ENCODE measurements at places on chromosomes 6 and 20.

GRCh38 chr6:169938262-169938701 is 186.9 kb downstream of the ERMARD start:
- DNase-seq, result no peak

- DNase-seq, result no peak
These were observed 127.9 kb downstream of the DTNBP1 start for GRCh38 chr6:15534974-15535373.

- DNase-seq, result no peak
These were observed 202.5 kb upstream of the SGK1 start for GRCh38 chr6:134520181-134521115.

DNA sequence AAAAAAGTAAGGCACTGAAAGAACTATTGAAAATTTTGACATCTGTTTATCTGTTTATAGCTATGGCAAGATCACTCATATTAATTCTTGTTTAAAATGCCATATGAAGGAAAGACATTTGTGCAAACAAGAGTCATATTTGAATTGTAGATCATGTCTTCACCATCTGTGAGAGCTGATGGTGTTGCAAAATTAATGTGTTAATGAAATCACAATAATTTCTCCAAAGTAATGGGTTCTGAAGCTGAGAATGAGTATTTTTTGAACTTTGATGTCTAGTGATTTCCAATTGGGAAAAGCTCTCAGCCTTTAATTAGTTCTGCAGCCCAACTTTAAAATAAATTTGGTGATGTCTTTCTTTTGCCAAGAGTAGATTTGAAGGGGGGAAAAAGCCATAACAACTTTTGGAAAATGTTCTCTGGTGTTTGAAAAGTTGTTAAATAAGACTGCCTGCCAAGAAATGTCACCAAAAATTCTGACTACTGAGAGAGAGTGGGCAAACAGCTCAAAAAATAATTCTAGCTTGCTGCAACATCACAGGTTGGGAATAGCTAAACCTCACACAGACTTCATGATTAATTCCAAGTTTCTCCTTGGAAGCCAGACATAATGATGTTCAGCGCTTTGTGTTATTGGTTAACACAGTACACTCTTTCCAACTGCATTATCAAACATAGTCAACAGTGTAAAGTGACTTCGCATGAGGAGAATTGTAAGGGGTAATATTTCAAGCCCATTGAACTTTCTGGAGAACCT is 142.6 kb downstream of the SOBP start:
- no peak for DNase-seq

DNA sequence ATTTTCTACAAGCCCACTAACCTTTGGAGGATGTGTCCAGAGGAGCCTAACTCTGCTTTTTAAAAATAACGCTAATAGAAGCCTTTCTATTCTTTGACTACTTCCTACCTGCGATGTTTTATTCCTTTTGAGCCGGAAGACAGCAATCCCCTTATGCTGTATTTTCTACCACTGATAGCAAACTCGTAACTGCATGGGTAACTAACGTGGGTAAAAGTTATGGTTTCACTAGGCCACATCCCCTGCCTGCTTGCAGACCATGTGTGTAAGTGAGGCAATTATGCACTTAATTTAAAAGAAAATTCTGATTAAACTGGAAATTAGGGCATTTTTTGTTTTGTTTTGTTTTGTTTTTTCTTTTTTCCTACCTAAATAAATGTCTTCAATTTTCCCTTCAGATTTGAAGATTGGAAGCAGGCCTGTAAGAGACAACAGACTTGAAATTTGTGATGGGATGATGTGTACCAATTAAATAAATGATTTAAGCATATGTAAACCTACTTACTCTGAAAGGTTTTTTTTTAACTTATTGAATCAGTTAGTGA is 931 bp downstream of the UFL1 start:
- DNase-seq, result no peak

DNA sequence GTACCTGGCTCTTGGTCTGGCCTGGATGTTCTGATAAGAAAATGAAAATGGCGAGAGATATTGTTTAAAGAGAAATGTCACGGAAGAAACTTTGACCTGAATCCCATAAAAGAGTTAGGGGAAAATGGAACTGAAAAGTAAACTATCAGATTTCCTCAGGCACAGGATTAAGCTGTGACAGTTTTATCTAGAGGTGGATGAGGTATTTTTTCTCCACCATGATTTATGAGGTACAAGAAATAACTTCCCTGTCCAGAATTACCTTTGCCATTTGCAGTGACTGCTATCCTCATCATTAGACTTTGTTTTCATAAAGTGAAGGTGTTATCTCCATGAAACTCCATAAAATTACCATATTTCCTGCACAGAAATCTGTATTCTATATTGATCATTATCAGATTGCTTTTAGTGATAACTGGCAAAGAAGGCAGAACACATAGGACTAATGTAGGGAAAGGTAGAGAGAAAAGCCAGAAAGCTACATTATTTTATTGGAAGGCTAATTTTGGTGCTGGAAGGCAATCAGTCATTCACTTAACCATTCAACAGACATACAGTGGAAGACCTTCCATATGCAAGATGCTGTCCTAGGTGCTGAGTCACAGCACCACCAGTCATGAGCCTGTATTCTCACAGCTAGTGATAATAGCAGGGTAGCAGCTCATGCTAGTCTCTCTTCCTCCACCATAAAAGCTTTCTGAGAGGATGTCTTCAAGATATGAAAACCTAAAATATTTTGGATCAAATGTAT is 427.3 kb upstream of the CITED2 start:
- no peak for DNase-seq

DNA sequence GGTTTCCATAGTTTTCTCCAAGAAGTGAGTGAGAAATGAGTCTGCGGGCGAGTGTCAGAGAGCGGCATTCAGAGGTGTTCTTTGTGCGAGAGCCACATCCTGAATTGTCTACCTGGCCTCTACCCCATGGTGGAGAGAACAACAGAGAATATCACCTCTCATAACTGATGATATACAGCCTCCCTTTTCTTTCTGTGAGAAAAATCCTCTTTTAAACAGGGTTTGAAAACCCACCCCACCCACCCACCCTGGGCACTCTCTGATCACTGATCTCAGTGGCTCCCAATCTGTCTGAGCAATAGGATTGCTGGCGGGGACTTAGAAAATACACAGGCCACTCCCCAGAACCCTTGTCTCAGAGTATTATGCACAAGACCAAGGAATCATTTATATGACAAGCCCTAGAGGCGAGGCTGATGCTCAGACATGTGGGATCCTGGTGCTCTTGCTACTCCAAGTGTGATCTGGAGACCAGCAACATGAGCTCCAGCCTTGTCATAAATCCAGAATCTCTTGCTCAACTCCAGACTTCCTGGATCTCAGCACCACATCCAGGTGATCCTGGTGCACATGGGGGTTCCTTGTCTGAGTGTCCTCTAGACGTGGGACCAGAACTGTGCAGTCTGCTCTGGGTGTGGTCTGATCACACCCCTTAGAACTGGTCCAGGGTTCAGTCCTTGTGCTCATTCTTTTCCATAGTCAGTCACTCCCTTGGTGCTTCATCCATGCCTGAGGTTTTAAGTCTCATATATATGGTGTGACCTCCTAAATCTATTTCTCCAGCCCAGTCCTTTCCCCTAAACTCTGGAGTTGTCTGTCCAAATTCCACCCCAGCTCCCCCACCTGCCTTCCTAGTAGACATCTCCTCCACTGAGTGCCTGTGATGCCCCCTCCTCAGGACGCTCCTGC is 5.3 kb downstream of the HLA-B start:
- DNase-seq, result no peak

DNA sequence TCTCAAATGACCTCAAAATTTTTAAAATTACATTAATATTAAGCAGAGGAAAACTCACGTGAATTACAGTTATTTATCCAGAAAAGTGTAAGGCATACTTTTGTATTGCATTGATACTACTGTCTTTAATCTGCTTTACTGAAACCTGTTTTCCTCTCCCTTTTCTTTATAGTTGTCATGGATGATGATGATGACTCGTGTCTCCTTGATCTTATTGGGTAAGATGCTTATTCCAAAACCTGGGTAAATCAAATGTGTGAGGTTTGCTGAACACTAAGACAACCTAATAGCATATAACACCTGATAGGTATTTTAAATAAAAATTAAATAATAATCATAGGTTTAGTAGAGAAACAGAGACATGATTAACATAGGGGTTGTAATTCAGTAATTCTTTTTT is 40.0 kb downstream of the BICRAL start:
- no peak for DNase-seq

- DNase-seq, result no peak
These were observed 2.2 kb upstream of the UBD start for GRCh38 chr6:29561606-29562181.

DNA sequence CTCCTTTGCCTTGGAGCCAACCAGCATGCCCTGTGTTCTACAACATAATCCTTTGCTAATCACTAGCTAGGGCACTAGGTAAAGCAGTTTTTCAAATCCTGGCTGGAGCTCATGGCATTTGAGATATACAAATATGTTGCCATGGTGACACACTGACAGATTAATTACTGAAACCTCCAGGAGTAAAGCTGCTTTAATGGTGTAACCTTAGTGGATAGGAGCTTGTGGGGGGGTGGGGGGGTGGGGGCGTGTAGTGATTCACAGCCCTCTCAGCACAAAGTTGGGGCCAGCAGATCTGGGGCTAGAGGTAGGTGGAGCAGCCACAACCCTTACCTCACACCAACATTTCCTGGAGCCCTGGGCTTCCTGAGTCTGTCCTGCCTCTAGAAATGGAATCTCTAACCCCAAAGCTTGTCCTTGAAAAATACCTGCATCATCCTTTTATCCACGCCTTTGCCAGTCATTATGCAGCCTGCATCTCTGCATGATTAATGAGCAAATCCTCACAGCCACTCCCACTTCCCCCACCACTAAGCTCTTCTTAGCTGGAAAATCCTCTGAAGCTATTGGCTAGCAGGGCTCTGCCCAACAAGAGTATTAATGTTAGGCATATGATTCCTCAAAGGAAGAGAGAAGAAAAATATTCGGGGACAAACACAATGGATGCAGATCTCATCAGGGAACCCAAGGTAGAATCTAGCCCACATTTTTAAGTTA is 84.5 kb upstream of the PRND start:
- DNase-seq, result no peak

DNA sequence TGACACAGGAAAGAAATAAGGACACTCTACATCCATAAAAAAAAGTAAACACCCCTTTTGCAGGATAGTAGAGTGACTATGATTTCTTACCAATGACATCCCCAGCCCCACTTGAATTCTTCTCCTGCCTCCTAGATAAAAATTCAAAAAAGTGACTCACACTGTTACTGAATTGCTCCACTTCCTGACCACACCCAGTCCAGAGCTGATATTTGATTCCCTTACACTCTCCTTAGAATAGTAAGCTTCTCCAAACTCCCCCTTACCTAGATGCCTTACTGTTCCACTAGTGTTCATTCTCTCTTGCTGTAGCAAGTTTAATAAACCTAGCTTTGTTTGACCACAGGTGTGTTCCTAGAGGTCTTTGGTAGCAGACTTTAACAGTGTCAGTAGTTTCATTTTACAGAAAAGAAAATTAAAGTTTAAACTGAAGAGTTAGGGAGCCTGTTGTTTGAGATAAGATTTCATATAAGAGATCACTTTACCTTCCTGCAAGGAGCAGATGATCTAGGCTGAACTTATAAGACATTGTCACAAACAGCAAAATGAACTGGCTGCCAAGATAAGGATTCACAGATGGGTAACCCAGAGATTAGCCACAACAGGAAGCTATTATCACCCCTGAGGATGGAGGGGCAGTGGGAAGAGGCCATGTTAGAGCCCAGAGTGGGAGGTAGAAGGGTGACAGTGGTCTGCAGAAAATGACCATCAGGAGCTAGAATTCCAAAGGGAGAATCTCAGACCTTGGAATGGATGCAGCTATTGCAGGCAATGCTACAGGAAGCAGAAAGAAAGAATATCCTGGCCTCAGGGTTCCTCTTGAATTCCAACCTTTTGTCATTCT is 28.4 kb upstream of the BTN3A2 start:
- DNase-seq, result no peak

DNA sequence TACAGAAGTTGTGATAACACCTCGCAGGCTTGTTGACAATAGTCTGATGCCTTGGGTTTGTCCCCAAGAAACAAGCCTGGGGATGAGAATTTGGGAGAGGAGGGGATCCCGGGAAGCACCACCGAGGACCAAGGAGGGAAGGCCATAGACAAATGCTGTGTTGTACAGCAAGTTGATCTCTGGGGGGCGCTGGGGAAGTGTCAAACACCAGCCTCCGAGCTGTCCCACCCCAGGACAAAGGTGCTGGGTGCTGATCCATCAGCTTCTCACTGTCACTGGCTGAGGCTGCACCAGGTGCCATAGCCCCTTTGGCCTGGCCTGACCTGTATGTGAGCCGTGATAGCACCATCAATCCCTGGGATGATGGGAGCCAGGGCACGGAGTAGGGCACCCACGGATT is 64.0 kb downstream of the SYNDIG1 start:
- no peak for DNase-seq

DNA sequence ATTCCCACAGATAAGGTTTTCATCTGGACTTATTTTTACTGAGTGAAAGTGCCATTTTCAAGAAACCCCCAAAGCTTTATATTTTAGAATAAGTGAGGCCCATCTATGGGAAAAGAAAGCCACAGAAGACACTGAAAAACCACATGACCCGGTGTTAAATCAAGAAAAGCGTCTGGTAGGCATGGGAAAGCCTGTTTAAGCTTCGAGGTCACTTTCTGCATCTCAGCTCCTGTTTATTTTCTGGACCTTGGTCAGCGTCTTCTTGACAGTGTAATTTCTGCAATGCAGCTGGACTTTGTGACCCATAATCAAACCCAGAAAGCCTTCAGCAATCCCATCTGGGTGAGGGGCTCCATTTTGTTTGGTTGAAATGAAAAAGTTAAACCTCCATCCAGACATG is 59.6 kb upstream of the NEDD9 start:
- no peak for DNase-seq

DNA sequence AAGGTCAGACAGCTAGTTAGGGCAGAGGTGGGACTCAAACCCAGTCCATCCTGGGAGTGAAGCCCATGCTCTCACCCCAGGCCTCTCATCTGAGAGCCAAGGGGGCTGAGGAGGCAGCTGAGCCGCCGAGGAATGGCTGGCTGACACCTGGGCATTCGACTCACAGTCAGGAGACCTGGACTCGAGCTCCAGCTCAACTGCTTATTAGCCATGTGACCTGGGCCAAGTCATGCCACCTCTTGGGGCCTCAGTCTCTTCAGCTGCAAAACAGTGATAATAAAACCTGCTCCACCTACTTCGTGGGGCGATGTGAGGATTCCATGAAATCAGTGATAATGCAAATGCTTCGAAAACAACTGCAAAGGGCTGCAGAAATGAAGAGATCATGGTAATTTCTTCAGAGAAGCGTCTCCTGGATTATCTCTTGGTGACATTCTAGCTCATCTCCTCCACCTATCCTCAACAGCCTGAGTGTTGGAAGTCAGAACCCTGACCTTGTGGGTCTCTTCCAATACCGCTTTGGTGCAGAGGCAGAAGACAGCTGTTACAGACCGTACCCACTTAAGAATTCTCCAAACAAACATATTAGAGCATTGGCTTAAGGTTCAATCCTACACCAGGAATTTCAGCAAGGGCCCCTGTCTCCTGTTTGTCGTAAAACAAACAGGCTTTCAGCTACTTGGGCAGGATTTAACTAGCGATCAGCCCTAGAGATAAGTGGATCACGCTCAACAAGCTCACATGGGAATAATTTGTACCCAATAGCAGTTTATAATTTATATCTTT is 60.0 kb upstream of the PIM1 start:
- DNase-seq, result no peak
